ENCODE measurements at places on chromosomes 7 and 10.
A peak's percentile ranks its signal among the peaks of the same experiment; 100 is the strongest.

DNA sequence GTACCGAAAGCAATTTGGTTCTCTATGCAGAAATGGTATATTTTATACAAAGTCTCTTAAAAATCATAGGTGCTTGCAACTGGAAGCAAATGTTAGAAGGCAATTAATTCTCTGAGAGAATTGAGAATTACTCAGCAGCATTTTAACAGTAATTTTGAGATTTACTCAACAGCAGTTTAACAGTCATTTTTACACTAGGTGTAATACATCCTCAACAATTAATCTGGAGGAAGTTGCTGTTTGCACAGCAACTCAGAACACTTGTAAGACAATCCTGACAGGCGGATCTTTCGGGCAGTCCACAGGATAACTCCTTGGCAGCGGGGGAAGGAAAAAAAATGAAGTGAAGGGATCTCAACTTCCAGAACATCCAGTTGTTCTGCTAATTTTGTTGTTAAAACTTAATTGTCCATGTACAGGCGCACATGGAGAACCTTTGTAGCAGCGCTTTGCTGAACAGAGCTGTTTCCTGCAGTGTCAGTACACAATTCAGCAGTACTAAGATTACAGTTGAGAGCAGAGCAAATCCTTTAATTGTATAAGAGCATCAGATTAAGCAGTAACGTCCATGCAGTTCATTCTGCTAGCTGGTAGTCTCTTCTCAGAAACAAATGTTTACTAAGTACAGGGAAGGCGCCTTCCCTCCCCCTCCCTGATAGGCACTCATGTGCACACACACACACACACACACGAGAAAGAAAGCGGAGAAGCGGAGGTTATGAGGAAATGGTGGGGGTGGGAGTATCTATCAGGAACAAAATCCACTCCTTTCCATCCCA is 43.8 kb downstream of the ENO4 start:
- DNase-seq = no peak

GRCh38 chr10:50417486-50417885 is 166.2 kb upstream of the ASAH2 start:
- DNase-seq = no peak

GRCh38 chr10:46539596-46540411 is 16.7 kb downstream of the GPRIN2 start:
- DNase-seq = no peak

DNA sequence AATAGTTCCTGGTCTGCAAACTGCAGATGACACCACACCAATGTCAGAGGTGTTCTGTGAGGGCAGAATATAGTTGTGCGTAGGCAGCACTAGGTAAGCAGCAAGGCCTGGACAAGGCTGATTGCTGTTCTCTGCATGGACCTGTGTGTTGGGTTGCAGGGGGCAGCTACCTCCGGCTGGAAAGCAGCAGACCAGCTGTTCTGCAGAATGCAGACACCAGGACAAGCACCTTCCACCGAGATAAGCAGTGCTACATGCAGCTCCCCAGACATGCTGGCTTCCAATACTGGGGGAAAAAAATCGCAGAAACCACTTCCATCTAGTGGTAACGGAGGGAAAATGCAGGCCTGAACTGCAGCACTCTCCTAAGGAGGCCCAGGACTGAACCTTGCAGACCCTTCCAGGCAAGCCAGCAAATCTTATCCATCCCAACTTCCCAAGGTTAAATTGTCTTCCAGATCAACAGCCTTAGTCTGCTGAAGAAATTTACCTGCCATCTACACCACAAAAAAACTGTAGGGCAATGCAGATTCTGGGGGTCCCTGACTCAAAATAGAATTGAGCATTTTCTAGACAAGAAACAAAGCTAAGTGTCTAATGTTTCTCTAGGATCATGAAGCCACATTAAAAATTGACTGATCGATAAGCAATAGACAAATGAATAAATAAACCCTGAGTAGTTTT is 50.5 kb upstream of the COBL start:
- no peak for DNase-seq

DNA sequence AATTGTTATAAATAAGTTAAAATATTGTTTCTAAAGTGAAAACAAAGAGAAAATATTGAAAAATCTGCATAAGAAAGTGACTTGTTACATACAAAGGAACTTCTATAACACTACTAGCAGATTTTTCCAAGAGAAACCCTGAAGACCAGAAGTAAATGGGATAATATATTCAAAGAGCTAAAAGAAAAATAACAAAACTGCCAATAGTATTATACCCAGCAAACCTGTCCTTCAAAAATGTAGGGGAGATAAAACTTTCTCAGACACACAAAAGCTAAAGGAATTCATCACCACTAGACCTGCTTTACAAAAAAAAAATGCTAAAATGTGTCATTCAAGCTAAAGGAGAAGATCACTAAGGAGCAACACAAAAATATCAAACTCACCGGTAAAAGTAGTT is 17.0 kb downstream of the CADPS2 start:
- no peak for DNase-seq

GRCh38 chr10:46248651-46249146 is 38.1 kb upstream of the ANTXRL start:
- DNase-seq = no peak

GRCh38 chr10:5645375-5645774 is 21.0 kb downstream of the ASB13 start:
- no peak for DNase-seq

- DNase-seq = no peak
Measured at GRCh38 chr7:17448479-17449423, 150.3 kb downstream of the AHR start.

- DNase-seq = no peak
Measured at GRCh38 chr7:41887416-41887815, 184.5 kb upstream of the INHBA start.

- DNase-seq = no peak
Measured at GRCh38 chr7:108026116-108026515, 23.2 kb upstream of the LAMB1 start.

GRCh38 chr7:128162666-128163065 is 78.4 kb upstream of the LEP start:
- DNase-seq = no peak

- no peak for DNase-seq
Measured at GRCh38 chr7:1062296-1063294, 18.2 kb downstream of the GPR146 start.

- no peak for DNase-seq
Measured at GRCh38 chr7:20484356-20484755, 131.1 kb upstream of the ABCB5 start.

DNA sequence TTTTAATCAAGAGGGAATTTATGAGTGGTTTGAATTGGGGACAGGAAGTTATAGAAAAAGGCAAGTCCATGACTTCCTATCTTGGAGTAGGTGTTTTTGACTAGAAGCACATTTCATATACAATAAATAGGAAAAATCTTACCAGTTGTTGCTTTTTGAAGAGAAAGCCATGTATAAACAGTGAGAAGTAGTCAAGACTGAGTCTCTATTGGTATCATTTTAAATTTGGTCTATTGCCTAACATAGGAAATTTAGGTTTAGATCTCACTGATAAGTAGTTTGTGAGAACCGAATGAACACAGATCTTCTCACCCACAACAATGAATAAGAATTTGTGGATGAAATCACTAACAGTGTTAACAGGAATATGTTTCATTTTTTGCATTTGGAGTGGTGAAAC is 387.2 kb downstream of the BBS9 start:
- no peak for DNase-seq

DNA sequence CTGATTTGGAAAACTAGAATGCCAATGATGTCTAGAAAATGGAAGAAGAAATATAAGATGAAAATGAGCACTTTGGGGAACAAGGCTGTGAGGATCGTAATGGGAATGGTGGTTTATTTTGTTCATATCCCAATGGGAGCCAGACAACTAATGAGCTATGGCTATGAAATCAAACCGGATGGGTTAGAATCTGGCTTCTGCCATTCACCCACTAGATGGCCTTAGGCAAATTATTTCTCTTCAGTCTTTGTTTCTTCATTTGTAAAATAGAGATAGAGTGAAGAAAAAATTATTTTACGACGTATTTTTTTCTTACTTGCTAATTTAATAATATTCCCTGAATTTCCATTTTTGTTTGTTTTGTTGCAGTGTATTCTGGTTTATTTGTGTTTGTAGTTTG is 572.1 kb upstream of the IGFBP3 start:
- DNase-seq = no peak

DNA sequence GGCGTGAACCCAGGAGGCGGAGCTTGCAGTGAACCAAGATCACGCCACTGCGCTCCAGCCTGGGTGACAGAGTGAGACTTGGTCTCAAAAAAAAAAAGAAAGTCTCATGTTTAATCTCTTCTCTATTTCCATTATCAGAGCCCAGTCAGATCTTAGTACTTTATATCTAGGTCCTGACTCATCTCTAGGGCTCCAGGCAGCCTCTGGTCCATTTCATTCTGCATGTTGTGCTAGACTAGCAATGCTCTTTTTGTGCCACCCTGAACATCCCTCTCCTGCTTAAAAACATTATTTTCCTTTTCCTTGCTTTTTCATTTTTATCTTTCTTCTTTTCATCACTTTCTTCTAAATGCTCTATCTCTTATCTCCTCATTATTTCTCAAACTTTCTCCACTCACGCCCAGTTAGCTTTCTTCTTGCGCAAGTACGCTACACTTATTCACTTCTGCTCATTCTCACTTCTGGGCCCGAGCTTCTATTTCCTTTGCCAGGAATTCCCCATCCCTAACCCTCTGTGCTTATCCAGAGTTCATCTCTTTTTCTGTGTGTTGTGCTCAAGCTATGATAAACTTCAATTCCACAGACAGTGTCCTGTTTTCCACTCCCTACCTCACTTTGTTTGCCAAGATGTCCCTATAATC is 63.9 kb downstream of the BTAF1 start:
- no peak for DNase-seq

DNA sequence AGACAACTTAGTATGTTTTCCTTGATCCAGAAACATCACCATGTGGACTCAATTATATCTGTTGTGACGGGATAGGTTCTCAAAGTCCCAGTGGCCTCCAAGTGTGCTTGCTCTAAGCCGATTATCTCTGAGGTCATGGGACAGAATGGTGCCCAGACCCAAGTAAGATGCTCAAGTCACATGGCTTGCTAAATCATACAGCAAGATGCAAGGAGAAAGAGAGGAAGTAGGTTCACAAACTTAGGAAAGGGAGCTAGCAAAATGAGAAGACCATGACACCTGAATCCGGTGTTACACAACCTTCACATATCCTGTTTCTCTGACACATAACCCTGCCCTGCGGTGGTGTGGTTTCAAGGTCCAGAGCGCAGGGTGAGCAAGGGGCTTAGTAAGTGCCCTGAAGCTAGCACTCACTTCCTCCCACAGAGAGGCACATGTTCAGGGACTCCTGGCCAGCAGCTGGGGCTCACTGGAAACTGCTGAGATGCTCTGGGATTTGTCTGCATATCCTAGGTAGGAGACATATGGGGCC is 590.9 kb upstream of the ANKRD30A start:
- DNase-seq = peak; percentile 75

GRCh38 chr7:111089822-111090426 is 1.0 kb upstream of the LRRN3 start:
- no peak for DNase-seq

GRCh38 chr10:34792881-34793280 is 22.2 kb downstream of the PARD3 start:
- no peak for DNase-seq

DNA sequence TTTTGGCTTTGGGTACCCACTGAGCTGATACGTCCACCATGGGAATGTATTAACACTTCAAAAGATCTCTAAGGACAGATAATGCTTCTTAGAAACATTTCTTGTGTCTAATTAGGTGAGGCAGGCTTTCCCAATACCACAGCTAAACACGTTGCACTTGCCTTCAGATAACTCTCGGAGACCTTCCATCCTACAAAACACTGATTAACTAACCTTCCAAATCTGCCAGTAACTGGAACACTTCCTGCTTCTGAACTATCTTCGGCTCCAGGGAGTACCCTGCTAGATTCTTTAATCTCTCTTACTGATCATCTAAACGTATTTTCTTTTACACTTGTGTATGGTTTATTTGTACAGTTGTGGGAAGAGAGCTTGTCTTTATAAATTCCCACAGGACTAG is 1.1 kb upstream of the WNT16 start:
- no peak for DNase-seq

DNA sequence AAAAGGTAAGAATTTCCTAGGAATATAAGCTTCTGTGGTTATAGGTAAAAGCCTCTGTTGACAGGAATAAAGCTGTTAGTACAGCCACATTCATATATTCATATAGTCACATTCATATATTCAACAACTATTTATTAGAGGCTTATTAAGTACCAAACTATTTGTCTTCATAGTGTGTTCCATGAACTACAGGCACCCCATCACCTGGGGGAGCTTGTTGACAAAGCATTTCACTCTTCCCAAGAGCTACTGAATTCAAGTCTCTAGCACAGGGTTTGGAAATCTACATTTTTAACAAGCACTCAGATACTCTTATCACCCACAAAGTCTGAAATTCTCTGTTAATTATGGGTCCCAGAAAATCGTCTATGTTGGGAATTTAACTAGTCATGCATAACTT is 110.6 kb downstream of the RNLS start:
- DNase-seq = no peak

DNA sequence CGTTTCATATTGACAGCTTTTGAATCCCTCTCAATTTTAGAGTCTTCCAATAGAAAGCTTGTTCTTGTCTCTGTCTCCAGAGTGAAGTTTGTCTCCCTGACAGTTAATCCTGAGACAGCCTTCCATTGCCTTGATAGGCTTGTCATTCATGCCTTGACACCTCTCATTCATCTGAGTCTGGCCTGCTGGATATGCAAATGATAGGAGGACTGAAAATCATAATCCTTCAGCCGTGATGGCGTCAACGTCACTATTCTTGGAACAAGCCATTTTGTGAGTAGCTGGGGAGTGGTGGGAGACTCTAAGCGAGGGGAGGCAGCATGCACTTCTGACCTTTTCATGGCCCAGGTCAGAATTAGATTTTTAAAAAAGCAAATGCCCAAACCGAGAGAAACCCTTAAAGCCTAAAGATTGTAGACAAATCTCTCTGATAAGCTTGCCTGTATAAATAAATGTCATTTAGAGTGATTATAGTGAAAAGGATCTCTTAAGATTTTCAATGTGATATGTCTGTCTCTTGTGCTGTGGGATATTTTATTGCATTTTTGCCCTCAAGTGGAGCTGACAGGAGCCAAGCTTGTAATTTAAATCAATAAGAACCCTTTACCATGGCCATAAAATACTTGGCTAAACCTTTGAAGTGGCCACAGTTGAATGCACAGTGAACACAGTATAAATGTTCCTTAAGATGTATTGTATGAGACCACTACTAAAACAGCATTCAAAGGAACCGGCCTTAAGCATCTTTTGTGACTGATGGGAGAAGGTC is 148.8 kb downstream of the SNX10 start:
- no peak for DNase-seq

- DNase-seq = no peak
Measured at GRCh38 chr7:30968294-30968693, 4.5 kb downstream of the GHRHR start.

- DNase-seq = no peak
Measured at GRCh38 chr7:130290745-130291144, 2.2 kb upstream of the CPA4 start.

DNA sequence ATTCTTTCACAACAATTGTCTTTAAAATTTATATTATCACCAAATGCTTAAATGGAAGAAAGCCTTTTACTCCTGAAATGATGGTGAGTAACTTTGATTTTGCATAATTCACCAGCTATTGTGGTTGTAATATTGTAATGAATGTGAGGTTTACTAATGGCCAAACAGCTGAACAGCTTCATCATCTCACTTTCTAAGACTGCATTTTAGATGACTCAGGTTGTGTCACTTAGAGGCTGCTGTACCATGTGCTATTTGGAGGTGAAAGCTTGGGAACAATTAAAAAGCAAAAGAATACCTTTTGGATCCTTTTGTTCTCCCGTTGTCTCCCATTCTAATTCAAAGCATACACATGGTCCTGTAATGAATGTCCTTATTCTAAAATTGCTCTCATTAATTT is 604.0 kb upstream of the PFKP start:
- no peak for DNase-seq

- no peak for DNase-seq
Measured at GRCh38 chr7:35828817-35829216, 28.0 kb downstream of the SEPTIN7 start.

Data from pulmonary artery endothelial cell (primary cell).